ENCODE measurements at places on chromosomes 2 and 18.

DNA sequence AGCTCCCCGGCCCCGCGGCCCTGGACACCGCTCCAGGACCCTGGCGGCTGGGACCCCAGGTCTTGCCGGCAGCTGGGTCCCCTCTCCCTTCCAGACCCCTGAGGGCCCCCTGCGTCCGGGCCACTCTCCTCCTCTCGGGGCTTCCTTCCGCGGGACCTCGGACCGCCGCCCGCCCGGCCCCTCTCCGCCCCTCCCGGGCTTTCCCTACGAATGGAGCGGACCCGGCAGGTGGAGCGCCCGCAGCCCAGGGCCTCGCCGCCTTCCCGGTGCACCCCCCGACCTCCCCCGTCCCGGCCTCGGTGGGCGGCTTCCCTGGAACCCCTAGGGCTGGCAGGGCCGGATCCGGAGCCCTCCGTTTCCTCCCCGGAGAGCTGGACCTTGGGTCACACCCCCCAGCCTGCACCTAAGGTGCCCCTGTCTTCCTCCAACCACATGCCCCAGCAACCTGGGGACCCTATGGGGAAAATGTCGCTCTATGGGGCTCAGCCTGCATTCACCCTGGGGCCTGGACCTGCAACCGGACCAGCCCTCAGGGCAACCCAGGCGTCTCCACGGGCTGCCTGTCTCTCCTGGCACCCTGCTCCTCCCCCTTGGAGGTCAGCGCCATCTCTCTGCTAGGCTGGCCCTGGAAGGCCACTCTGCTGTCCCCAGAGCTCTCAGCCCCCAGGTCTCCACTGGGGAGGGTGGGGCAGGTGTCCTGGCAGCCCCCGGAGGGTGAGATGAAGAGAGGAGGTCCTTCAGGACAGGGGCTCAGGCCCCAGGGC lies 730 bp downstream of the B3GNT7 start:
- DNase-seq: peak; percentile 26

GRCh38 chr2:189276277-189276676 lies 96.7 kb upstream of the COL5A2 start:
- no peak for DNase-seq

GRCh38 chr2:210049831-210050230 lies 47.4 kb downstream of the RPE start:
- DNase-seq: no peak

GRCh38 chr2:197255543-197255942 lies 55.0 kb downstream of the ANKRD44 start:
- DNase-seq: peak; percentile 21

- no peak for DNase-seq
Measured at GRCh38 chr2:230905448-230906421, 19.3 kb downstream of the GPR55 start.

DNA sequence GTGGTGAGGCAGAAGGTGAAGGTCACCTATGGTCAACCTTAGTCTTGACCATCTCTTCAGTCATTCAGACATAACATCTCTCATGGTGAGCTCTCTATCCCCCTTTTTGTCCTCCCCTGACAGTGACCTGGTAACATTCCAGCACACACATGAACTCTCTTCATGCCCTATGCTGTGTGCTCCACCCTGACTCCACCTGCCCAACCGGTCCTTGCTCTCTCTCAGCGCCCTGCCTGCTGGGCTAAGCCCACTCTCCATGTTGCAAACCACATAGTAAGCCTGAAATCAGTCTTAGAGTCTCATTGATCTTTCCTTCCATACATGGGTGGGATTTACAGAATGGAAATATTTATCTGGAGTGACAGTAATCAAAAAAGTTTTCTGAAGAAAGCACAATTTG lies 52.8 kb downstream of the MARCO start:
- DNase-seq: no peak

GRCh38 chr2:149090706-149091105 lies 52.2 kb downstream of the LYPD6B start:
- DNase-seq: no peak

DNA sequence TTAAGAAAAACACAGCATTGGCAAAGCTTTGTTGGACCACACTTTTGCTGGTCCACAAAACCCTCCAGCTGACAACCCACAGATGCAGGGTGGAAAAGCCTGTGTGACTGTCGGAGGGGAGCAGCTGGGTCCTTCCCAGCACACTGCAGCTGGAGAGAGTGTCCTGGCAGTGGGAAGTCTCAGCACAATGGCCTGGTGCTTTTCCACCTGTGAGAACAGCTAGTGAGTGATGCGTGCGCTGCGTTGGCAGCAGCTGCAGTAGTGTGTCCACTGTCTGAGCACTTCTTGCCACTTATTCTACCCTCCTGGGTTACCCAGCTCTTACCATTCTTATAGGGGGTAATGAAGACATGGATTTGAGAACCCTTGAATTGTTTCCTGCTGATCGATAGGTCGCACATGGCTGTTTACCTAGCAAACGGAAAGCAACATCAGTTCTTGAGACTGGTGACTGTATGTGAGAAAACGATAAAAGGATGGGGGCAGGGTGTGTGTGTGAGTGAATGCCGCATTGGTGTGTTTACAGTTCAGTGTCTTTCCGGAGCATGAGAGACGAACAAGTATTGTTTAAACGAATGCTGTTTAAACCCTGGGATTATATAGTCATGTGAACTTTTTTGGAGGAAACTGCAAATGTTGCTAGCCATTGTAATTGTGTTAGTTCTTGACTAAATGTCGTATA lies 69.7 kb downstream of the LYPD6 start:
- DNase-seq: no peak

- peak; percentile 71 for DNase-seq
Measured at GRCh38 chr18:8750954-8751415, 45.6 kb downstream of the MTCL1 start.

- DNase-seq: no peak
Measured at GRCh38 chr2:137873536-137874244, 90.6 kb upstream of the HNMT start.

GRCh38 chr2:112754564-112754963 lies 9.8 kb downstream of the CKAP2L start:
- DNase-seq: no peak

- no peak for DNase-seq
Measured at GRCh38 chr2:219209236-219210195, 2.9 kb downstream of the ZFAND2B start.

DNA sequence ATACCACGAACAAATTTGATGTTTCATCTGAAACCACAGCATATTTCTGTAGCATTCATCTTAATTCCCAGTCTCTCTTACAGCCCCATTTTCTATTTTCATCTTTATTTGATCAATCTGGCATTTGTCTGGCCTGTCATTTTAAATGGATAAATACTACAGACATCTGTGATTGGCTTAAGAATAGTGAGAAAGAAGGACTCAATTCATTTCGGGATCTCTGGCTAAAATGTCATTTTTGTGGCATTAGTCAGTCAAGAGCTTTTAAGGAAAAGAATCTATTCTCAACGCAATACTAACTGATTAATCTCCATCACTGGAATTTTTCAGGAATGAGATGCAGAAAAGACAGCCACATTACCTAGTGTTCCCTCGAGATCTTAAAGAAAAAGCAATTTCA lies 585.9 kb downstream of the IRS1 start:
- DNase-seq: peak; percentile 18

- DNase-seq: peak; percentile 74
Measured at GRCh38 chr2:134411828-134412638, 158.2 kb downstream of the MGAT5 start.

GRCh38 chr2:193377789-193378188 lies 1183.1 kb upstream of the TMEFF2 start:
- DNase-seq: no peak

DNA sequence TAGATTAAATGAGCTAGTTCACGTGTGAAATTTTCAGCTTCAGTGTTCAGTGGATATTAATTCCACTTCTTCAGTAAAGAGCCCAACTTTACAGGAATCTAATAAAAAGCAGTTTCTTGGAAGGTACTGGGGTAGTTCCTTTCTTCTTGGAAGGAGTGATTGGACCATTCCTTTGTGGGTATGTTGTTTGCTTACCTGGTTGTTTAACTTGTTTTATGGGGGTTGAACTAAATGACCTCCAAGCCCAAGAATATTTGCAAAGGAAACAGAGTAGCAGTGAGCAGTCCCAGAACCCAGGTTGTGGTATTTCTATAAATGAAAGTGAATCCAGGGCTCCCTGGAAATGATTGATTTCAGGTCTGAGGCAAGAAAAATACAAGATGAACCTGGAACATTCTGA lies 31.4 kb downstream of the KCNJ13 start:
- no peak for DNase-seq

- no peak for DNase-seq
Measured at GRCh38 chr2:217599906-217600305, 402.9 kb downstream of the TNS1 start.

DNA sequence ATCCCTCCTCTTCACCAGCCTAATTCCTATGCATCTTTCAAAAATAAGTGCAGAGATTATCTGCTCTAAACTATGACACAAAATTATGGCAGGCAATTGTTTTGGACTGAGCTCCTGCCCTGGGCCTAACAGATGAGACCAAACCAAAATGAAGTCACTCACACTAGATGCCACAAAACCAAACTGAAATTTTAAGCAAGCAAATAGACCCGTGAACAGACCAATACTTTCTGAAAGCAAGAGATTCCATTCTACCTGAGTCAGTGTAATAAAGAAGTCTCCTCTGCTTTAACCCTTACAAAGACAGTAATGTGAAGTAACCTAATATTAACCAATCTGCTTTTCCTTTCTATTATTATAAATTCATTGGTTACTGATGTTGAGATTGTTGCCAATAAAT lies 84.3 kb downstream of the RIT2 start:
- DNase-seq: no peak

- no peak for DNase-seq
Measured at GRCh38 chr2:149271575-149271974, 58.8 kb upstream of the LYPD6 start.

DNA sequence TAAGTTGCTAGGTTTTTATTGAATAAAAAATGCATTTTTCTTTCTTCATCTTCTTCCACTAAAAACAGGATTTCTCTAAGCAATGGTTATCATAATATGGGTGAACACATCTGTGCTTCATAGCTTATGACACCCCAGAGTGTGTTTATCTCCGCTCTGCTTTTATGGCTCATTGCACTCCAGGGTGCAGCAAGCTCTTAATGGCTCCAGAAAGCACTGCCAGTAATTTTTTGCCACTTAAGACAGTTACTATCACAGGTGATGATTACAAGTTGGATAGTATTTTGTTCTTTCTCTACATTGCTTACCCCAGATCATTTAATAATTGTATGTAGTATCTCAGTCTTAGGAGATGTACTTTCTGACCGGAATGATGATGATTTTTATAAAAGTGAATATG lies 239.3 kb upstream of the CDH20 start:
- no peak for DNase-seq

- DNase-seq: no peak
Measured at GRCh38 chr2:211860224-211860623, 678.4 kb downstream of the ERBB4 start.

DNA sequence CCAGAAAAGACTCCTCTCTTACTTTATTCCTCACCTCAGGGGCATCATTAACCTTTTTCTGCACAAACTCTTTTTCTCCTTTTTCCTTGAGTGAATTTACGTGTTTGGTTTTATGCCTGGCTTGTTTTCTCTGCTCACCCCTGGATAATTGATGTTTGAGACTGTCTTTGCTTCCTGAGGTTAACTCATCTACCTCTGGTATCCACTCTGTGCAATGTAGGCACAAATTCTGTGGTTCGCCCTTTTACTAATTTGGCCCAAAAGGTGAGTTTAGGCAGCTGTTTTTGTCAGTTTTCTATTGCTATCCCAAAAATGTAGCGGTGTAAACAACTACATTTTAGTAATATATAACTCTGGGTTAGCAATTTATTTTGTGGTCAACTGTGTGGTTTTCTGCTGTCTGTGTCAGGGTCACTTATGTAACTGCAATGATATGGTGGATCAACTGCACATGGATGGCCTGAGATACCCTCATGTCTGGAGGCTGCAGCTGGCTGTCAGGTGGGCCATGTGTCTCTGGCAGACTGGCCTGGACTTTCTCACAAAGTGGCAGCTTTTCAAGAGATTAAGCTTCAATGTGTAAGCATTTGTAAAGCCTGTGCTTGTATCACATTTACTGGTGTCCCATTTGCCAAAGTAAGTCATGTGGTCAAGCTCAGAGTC lies 329.7 kb downstream of the FSIP2 start:
- no peak for DNase-seq

DNA sequence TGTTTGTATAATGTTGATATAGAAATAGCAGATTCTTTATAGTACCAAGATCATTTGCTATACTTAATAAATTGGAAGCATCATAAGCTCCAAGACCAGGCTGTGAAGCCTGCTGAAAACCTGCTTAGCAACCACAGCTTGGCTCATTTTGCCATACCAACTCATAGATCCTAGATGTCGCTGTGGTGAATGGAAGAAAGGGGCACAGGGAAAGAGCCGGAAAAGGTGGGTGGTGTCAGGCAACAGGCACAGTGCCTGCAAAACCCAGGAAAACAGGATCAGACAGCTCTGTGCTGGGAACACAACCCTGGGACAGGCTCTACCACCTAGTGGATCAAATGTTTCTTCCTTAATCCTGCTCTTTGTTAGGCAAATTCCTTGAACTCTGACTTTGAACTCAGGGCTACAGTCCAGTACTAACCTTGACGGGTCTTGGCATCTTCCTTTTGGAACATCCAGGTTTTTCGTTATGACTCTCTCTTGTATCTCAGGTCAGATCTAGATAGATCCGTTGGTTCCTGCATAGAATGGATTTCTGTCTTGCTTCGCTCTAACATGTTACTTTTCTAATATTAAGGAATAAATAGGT lies 31.6 kb downstream of the TWSG1 start:
- DNase-seq: peak; percentile 31

DNA sequence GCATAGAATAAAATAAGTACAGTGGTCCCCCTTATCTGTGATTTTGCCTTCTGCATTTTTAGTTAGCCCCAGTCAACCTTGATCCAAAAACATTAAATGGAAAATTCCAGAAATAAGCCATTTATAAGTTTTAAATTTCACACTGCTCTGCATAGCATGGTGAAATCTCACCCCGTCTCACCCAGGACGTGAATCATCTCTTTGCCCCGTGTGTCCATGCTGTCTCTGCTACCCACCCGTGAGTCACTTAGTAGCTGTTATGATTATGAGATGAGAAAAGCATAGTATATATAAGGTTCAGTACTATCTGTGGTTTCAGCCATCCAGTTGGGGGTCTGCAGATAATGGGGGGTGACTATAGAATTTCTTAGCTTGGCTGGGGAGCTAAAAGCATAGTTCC lies 67.3 kb downstream of the RHBDD1 start:
- DNase-seq: peak; percentile 61

DNA sequence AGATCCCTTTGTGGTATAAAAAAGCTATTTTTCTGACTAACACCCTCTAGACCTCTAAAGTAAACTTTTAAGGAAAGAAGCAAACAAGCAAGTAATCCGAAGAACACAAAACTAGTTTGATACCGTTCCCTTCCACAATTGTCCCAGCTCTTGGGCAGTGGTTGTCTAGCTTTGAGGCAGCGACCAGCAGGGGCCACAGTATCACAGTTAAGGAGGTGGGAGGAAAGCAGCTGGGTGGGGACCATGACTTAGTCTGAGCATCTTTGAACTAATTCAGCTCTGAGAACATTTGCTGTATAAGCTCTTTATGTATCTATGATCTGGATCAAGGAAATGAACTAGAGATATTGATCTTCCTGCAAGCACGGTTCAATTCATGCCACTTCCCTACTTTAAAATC lies 51.0 kb downstream of the SF3B1 start:
- no peak for DNase-seq

All from AG08396 (cell line).